ENCODE measurements at places on chromosomes 7 and 10.

DNA sequence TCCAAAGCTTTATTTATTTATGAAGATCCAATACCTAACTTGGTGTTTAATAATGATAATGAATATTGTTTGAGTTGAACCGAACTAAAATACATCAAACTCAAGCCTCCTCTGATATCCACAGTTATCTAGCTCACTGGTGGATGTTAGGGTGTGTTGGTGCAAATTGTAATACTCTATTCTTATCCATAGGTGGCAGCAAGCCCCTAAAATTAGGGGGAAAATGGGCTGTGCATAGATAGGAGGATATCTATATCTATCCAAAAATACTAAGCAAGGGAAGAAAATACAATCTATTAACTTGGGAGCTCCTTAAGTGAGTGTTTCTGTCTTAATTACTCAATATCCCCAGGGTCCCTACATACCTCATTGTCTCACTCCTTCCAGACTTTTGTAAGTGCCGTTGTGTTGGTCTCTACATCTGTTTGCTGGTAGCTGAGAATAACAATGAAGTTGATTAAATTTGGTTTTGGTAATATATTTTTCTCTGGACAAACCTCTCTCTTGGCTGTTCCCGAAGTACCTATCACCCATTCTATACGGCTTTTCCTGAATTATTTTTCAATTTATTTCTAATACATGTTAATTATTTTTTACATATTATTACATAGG, 55.0 kb upstream of the VWDE start:
- H3K27ac ChIP-seq = no peak overlapping the region
- H3K4me3 ChIP-seq = no peak overlapping the region
- no peaks in the 10 kb centered on the region for H3K4me1 ChIP-seq
- no peaks in the 10 kb centered on the region for H3K36me3 ChIP-seq

DNA sequence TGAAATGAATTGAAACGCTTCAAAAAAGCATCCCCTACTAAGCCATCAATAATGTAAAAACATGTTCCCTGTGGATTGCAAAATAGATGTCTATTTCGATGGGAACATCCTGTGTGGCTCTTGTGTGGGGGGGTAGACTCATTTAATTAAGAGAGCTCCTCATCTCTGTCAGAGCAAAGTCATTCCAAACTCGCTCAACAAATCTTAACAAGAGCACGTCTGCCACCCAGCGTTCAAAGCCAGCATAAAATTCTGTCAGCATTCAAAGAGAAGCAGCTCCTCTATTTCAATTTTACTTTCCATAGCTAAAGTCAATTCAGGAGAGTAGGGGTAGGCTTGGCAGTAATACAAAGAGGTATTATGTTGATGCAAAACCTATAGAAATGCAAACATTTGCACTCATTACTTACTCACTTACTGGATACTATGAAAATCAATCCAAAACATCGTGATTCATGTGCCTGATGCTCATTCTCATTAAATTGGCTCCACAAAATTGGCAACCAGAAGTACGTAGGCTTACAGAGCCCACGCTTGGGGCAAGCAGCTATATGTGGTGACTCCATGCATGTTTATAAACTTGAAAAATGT, 114.9 kb downstream of the IPMK start:
- no peaks in the 10 kb centered on the region for H3K36me3 ChIP-seq
- no peaks in the 10 kb centered on the region for H3K27me3 ChIP-seq
- H3K4me1 ChIP-seq = no peaks in the 10 kb centered on the region
- H3K4me3 ChIP-seq = no peak overlapping the region
- no peak overlapping the region for H3K27ac ChIP-seq

- no peak for DNase-seq
- H3K4me1 ChIP-seq = no peaks in the 10 kb centered on the region
- H3K4me3 ChIP-seq = no peak overlapping the region
- H3K27me3 ChIP-seq = peaks cover 2% of the 10 kb centered on the region
Observed at GRCh38 chr7:28847176-28847575, 111.0 kb downstream of the TRIL start.

- H3K4me3 ChIP-seq = no peak overlapping the region
- DNase-seq = no peak
- no peaks in the 10 kb centered on the region for H3K36me3 ChIP-seq
- H3K27me3 ChIP-seq = no peaks in the 10 kb centered on the region
Observed at GRCh38 chr7:7321681-7322080, 139.3 kb downstream of the C1GALT1 start.

DNA sequence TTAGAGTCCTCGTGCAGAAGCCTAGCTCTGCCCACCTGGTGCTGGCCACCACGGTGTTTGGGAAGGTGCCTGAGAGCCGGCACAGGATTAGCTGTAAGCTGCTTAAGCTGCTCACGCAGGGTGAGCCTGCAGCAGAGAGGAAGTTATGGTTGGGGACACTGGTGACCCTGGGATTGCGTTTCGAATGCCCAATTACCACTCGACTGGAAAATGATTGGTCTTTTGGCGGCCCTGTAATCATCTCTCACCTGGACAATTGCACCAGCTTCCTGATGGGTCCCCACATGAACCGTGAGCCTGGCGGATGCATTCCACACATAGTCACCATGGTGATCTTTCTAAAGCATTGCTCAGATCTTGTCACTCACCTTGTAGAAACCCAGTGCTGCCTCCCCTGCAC, 442.3 kb upstream of the ZMIZ1 start:
- peaks cover 9% of the 10 kb centered on the region for H3K4me1 ChIP-seq
- DNase-seq = no peak
- H3K27me3 ChIP-seq = no peaks in the 10 kb centered on the region
- H3K27ac ChIP-seq = no peak overlapping the region
- no peaks in the 10 kb centered on the region for H3K36me3 ChIP-seq
- H3K4me3 ChIP-seq = no peak overlapping the region

- no peak for DNase-seq
- H3K27ac ChIP-seq = no peak overlapping the region
- H3K27me3 ChIP-seq = no peaks in the 10 kb centered on the region
- no peaks in the 10 kb centered on the region for H3K36me3 ChIP-seq
- peaks cover 16% of the 10 kb centered on the region for H3K4me1 ChIP-seq
Observed at GRCh38 chr10:49325916-49326783, 27.2 kb downstream of the C10orf71 start.

Measured in suprapubic skin (tissue), 4 donors.